MG63 (cell line): ENCODE measurements at places on chromosomes 13 and 19. TPM values are rescaled to one million over a fixed set of nuclear protein-coding genes. Genes with fewer than 3 reads are reported as not detected.

ZNF571 gene
- total RNA-seq = 3.0 and 13.6 TPM in 2 replicates

NLRP7 gene
- total RNA-seq = not detected in 2 replicates

FGF21 gene
- total RNA-seq = not detected in 2 replicates

PTPRH gene
- total RNA-seq = 3.9 and 11.8 TPM in 2 replicates

DNA sequence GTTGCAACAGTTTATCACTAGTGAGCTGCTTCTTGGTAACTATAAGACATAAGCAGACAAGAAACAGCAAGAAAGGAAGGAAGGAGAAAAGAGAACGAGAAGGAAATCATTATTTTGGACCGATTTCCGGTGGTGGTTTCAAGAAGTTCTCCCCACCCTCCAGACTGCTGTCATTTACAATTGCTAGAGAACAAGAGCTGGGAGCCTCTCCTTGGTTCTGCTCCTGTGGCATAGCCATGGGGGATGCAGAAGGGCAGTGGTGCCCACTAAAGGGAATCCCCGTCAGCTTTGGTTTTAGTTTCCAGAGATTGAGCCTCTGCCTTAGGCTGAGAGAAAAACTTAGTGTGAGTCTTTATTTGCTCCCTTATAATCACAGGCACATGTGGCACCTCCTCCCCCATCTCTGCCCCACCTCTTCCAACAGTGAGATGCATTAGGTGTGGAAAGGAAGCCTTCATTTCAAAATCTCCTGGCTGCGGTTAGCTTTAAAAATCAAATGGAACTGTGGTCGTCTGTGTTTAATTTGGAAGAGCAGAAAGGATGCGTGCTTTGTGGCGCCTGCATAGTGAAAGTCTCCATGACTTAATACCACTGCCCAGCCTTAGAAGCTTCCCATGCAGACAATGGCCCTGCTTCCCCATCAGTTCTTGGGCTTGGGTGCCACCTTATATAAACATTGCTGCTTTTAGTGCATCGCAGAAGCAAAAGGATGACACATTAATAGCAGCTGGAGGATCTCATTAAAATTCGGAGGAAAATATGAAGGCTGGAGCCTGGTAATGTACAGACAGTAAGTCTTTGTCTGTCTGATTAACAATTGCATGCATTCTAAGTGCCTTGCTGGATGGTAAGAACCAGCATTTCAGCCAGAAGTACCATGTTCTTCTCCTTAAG lies 25.0 kb downstream of the LRCH1 start:
- DNase-seq = peak; percentile 22

DNA sequence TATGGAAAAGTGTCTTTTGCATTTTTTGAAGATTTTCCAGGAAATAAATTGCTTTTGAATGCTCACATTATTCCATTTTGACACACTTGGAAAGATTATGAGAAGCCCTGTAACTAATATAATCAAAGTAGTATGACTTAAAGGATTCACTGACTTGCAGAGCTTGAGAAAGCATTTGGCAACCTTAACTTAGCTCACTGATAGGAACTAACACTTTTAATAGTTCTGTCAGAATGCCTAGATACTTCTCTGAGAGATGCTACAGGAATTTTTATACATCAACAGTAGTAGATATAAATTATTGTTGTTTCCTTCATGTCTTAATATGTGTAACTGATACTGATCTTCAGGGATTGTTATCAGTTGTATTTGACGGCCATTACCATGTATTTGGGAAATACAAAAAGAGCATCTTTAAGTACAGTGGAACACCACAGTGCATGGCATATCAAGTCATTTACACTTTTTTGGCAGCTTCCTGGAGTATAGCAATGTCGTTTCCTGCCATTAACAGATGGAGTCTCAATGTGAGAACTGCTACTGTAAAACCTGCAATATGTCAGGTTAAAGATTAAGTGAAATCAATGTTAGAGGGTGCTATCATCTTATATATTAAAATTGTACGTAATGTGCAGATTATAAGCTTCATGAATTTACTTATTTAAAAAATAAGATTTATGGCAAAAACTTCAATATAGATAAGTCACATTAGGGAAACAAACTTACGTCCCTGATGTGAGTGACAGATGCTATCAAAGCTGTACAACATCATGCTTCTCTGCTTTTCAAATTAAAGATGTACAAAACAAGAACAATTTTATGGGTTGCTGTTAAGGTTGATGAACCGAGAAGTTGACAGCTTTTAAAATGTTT lies 1159.8 kb upstream of the MIR17HG start:
- no peak for DNase-seq

DNA sequence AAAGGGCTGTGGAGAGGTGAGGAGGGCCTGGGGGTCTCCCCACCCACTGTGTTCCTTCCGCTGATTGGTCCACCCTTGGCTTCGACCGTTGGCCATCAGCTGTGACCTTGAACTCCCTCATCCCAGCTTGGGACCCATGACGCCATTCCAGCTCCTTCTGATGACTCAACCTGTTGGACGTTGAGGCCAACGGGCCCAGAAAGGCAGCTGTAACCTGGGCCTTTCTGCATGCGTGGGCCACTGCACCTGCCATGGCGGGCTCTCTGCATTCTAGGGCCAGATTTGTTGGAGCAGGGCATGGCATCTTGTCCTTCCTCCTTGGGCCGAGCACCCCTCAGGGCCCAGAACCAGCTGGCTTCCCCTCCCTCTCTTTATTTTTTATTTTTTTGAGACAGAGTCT lies 30.2 kb downstream of the PEX11G start:
- DNase-seq = no peak

DNA sequence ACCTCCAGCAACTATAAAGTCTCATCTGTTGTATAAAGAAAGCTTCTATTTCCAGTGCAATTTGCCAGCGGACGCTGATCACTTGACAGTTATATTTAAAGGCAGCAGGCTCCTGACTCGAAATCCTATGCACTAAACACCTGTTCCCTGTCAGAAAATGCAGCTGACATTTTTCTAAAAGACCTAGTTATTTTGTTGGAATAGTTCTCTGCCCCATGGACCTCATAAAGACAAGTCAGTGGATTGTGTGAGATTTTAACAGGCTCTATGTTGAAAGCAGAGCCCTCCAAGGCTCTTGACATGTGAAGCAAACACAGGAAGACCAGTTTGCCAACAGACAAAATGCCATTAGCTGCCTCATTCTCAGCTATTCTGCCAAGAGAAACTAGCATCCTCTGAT lies 304.7 kb upstream of the KLF12 start:
- DNase-seq = no peak

DNA sequence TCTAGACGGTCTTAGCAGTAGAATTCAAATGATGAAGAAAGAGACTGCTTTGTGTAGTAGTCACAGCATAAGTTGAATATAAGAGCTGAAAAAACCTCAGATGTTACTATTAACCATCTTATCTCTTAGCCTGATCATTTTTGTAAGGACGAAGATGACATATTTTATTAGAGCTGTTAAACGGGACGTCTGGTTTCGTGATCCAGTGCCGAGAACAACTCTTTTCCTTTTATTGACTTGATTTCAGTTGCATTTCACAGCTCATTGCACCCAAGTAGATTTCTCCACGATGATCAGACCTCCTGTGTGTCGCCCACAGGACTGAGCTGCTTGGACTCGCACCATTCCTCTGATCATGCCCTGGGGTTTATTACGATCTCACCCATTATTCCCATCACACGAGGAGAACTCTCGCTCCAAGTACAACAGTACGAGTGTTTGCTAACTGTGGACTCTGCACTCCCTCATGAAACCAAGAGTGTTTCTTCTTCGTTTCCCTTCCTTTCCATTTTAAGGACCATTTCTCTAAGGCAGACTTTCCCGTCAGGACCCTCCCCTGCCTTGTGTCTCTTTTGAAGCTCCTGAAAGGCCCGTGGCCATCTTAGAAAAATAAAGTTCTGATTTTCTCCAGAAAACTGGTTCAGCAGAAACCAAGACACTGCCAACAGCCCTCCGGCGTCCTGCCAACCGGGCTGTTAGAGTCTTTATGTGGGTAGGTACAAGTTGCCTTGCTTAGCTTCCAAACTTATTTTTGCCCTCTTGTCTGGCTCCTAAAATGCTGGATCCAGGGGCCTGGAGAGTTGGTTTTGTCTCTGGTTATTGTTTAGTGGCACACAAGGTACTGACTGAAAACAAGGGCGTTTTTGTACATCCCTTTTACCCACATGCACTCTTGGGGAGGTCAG lies 48.2 kb upstream of the RNF113B start:
- DNase-seq = no peak

GRCh38 chr13:110838867-110839538 lies 75.9 kb downstream of the ANKRD10 start:
- DNase-seq = no peak
